ENCODE measurements at places on chromosomes 2 and 18.

GRCh38 chr2:55415300-55415699 lies 4.4 kb downstream of the CCDC88A start:
- DNase-seq = no peak

DNA sequence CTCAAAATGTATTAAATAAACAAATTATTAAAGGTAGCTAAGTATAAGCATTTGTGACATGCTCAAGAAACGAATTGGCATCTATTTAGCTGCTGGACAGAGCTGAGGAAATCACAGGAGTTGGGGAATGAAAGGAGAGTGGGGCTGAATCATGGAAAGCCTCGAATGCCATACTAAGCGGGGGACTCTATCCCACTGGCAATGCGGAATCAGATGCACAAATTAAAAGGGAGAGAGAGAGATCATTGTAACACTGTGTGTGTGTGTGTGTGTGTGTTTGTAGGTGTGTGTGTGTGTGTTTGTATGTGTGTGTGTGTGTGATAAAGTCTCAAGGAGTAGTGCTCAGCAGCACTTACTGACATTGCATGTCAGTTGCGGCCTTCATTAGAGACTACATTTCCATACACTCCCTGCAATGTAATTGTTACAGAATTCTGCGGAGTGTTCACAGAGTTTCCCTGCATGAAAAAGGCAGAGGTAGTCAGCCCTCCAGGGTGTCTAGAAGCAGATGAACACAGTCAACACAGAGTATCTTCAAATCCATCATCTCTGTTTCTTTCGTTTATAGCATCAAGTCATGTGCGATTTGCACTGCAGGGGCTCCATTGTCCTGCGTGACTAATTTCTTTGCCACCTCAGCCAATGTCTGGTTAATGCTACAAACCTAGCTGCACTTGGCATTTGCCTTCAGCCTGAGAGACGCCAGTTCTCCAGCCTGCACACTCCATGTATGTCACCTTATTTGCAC lies 111.7 kb upstream of the CYRIA start:
- no peak for DNase-seq

GRCh38 chr2:85319796-85320195 lies 8.0 kb downstream of the TGOLN2 start:
- DNase-seq = no peak

GRCh38 chr2:100453853-100454252 lies 16.4 kb upstream of the NMS start:
- no peak for DNase-seq

DNA sequence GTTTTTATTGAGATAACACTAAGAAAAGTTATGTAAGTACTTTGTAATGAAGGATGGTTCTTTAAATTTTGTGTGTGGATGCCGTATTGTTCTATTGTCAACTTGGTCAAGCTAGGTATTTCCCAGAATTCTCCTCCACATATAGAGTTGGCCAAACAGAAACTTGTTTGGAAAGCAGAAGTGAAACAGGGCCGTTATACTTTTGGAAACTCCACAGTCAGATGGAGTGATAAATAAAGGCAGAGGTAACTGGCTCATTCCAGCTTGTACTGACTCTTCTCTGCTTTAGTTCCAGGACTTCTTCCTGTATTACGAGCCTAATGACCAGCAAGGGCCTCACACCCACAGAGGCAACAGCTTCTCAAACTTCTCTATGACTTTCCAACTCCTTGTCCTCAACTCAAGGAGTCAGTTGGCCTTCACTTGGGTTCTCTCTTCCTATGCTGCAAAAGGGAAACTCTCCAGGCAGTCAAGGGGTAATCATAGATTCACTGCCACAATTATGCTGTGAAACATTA lies 16.4 kb upstream of the STARD7 start:
- no peak for DNase-seq

GRCh38 chr2:232523682-232524597 lies 2.0 kb upstream of the CHRND start:
- DNase-seq = no peak

GRCh38 chr2:109185338-109185737 lies 56.3 kb downstream of the SH3RF3 start:
- no peak for DNase-seq

DNA sequence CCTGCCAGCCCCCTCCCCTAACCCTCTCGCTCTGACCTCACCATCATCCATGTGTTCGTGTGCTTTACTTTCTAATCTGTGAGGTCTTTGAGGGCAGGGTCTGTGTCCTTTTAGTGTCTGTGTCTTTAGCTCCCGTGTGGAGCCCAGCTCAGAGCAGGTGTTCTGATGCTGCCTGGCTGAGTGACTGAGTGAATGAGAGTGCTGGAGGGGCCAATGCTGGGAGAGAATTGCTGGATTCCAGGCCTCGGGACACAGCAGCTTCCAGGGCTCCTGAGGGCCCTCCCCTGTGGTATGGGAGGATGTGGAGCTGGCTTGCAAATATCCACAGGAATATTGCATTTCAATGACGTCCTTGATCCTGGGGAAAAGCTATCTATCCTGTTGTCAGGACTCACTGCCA lies 160.6 kb downstream of the ANKRD30B start:
- no peak for DNase-seq

DNA sequence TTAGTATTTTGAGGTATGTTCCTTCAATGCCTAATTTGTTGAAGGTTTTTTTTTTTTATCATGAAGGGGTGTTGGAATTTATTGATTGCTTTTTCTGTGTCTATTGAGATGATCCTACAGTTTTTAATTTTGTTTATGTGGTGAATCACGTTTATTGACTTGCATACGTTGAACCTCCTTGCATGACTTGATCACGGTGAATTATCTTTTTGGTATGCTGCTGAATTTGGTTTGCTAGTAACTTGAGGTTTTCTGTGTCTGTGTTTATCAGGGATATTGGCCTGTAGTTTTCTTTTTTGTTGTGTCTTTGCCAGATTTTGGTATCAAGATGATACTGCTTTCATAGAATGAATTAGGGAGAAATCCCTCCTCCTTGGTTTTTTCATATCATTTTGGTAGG lies 23.9 kb downstream of the CLIP4 start:
- no peak for DNase-seq

GRCh38 chr18:32372381-32373061 lies 98.2 kb downstream of the GAREM1 start:
- DNase-seq = peak; percentile 39

DNA sequence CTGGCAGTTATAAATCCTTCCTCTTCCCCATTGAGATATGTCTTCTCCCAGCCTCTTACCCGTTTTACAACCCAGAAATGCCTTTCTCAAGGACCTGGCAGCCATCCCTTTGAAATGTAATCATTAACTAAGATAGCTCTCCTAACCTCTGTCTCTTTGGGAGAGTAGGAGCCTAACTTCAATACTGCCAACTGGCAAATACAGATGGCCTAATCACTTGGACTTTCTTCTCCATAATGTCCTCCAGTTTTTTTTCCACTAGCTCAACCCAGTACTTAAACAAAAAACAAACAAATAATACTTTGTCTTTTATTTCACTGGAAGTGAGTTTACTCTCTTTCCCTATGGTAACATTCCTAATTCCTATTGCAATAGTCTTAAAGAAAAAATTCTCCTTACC lies 1391.1 kb downstream of the SUCLG1 start:
- DNase-seq = no peak

GRCh38 chr18:61502472-61502871 lies 169.2 kb downstream of the CDH20 start:
- peak; percentile 76 for DNase-seq

DNA sequence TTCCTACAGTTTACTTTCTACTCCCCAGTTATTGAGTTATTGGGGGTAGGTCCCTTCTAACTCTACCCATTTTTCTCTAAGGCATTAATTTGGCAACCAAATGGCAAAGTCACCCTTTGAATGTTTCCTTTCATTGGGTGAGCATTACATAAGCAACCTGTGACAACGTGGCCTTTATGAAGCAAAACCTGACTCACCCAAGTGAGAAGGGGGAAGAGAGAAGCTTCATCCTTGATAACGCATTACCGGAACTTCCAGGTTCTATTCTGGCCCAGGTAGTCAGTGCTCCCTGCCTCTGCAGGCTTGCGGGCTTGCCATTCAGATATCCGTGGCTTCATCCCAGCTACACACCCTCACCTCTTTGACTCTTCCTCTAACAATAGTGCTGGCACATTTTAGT lies 39.1 kb upstream of the FAM124B start:
- DNase-seq = no peak

GRCh38 chr2:67579216-67579615 lies 182.1 kb downstream of the ETAA1 start:
- DNase-seq = no peak

GRCh38 chr2:138364554-138365162 lies 136.9 kb upstream of the SPOPL start:
- no peak for DNase-seq

DNA sequence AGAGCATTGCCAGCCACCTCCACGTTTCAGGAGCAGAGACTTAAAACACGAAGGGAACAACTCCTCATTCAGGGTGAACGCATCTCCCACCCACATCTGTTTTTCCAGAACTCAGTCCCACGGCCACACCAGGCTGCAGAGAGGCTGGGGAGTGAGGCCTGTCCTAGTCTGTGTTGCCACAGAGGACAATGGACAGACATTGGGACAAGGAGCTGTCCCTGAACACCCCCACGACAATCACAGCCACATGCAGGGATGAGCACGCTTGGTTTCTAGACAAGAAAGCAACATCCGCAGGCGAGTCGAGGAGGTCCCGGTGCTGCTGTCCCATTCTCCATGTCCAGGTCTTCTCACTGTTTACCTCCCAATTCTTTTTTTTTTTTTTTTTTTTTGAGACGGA lies 167.4 kb downstream of the EIPR1 start:
- DNase-seq = no peak
